AG04450 (cell line): ENCODE measurements at places on chromosomes 6 and 20. TPM values are rescaled to one million over a fixed set of nuclear protein-coding genes. Genes with fewer than 3 reads are reported as not detected.

The PCK1 gene
- not detected in 2 replicates for polyA plus RNA-seq

The MKKS gene
- 14.6 and 18.9 TPM in 2 replicates for polyA plus RNA-seq

The PPP1R3G gene
- polyA plus RNA-seq: 0.09 and 0.11 TPM in 2 replicates

The PREX1 gene
- 0.50 and 0.69 TPM in 2 replicates for polyA plus RNA-seq

The NOX3 gene
- polyA plus RNA-seq: not detected in 2 replicates

The PDE7B gene
- 17.4 and 17.5 TPM in 2 replicates for polyA plus RNA-seq

The GPSM3 gene
- polyA plus RNA-seq: 4.7 and 6.0 TPM in 2 replicates

The SIRPB2 gene
- not detected in 2 replicates for polyA plus RNA-seq

The KIF6 gene
- 0.02 and 0.04 TPM in 2 replicates for polyA plus RNA-seq

The COX4I2 gene
- not detected in 2 replicates for polyA plus RNA-seq

The SCUBE3 gene
- 6.7 and 7.7 TPM in 2 replicates for polyA plus RNA-seq

The MYLK4 gene
- polyA plus RNA-seq: 0.21 and 0.22 TPM in 2 replicates
